Foreskin keratinocyte (primary cell): ENCODE measurements at places on chromosomes 7 and 10.

- peak; percentile 52 for DNase-seq
Measured at GRCh38 chr7:4479367-4480039, 202.6 kb upstream of the FOXK1 start.

DNA sequence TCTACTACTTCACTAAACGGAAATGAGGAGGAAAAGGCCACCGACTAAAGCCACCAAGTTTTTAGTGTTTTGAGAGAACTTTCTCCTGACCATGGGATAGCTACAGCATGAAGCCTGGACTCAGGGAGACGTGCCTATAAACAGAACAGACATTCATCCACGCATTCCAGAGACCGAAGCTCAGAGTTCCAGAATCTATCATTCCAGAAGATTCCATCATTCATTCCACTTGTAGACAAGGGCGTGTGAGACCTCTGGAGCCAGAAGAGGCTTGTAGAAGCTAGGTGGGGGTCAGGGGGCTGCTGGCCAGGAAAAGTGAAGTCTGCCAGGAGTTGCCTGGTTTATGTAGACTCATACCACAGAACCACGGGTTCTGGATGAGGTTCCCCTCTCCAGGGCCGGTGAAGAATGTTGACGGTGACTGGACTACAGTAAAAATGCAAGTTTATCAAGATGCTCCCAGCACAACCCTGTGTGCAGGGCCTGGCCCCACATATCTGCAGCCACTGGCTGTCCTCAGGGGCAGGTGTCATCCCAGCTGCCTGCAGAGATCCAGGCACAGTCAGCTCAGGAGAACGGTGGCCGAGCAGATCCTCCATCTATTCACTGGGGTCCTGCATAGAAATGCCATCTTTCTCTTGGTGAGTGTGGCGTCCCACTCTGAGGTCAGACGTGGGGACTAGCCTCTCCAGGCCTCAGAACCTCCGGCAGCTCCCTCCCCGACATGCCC, 215.7 kb downstream of the USP6NL start:
- DNase-seq: no peak

DNA sequence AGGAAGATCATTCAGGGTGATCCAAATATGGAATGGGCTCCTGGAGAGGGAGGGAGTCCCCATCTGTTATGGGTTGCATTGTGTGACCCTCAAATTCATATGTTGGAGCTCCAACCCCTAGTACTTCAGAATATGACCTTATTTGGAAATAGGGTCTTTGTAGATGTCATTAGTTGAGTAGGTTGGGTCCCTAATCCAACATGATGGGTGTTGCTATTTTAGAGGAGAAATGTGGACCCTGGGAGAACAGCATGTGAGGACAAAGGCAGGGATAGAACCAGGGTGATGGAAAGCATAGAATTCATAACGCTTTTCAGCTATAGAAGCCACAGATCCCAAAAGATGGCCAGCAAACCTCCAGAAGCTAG, 91.5 kb upstream of the SMNDC1 start:
- no peak for DNase-seq

DNA sequence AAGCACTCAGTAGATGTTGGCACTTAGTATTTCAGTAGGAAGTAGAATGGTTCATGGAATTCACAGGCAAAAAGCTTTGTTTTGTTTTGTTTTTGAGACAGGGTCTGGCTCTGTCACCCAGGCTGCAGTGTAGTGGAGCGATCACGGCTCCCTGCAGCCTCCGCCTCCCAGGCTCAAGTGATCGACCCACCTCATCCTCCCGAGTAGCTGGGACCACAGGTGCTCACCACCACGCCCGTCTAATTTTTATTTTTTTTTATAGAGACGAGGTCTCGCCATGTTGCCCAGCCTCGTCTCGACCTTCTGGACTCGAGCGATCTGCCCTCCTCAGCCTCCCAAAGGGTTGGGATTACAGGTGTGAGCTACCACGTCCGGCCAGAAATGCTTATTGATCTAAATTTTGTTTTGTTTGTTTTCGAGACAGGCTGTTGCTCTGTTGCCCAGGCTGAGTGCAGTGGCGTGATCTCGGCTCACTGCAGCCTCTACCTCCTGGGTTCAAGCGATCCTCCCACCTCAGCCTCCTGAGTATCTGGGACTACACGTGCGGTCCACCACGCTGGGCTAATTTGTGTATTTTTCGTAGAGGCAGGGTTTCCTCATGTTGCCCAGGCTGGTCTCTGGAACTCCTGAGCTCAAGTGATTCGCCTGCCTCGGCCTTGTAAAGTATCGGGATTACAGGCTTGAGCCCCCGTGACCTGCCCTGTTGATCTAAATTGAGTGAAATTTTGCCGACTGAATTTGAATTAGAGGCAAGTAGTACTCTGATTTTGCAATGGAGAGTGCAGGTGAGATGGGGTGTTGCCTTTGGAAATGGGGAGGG, 1.7 kb downstream of the GLRX3 start:
- no peak for DNase-seq

GRCh38 chr7:3007696-3008095, 36.0 kb downstream of the CARD11 start:
- DNase-seq: no peak

DNA sequence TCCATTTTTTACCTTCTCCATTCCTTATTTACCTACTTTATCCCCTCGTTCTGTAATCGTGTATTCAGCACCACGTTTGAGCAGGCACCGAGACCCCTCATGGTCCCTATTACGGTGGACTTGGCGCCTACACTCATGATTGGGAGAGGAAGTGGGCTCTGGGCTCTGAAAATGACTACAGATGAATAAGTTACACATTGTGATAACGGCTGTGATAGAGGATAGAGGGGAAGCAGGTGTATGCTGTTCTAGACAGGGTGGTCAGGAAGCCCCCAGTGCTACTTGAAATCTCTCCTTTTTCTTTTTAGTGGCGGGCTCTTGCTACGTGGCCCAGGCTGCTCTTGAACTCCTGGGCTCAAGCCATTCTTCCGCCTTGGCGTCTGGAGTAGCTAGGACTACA, 59.8 kb downstream of the CAMK1D start:
- no peak for DNase-seq

- DNase-seq: no peak
Measured at GRCh38 chr7:12689451-12689850, 2.0 kb downstream of the ARL4A start.

- no peak for DNase-seq
Measured at GRCh38 chr10:91247360-91248111, 27.1 kb downstream of the PCGF5 start.

GRCh38 chr7:138431517-138431916, 28.5 kb upstream of the TRIM24 start:
- DNase-seq: peak; percentile 70

DNA sequence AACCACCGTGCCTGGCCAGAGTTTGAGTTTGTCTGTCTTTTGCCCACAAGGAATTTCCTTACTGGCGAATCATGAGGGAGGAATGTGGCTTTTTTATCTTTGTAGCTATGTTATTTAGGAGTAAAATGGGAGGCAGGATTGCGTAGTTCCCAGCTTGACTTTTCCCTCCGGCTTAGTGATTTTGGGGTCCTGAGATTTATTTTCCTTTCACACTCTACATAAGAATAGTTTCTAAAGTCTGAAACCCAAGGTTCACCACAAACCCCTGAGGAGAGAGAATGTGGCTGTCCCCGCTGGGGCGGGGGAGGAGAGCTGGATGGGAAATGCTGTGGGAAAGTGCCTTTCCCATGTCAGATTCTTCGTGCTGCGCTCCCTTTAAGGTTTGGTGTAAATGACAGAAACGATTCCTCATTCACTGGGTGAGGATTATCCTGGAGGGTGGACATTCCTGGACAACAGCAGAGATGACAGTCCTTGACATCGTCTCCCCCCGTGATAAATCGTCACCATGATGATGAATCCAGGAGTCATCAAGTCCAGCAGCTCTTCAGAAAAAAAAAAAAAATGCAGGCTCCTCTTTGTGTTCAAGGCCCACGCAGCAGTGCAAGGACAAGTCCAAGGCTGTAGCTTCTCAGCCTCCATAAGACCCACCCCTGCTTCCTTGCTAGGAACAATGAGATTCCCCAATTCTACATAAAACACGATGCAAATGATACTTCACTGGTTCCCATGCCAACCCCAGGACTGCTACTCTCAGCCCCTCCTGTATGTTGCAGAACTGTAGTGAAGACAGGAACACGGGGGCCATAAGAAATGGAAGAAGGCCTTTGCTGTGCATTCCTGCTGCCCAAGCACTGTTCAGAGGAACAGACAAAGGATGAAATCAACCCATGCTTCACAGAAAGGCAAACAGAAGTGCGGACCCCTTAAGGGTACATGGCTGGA, 233.1 kb downstream of the CCDC3 start:
- DNase-seq: no peak

- DNase-seq: no peak
Measured at GRCh38 chr10:10975647-10976046, 42.0 kb upstream of the CELF2 start.
